ENCODE measurements at places on chromosomes 2 and 18.

DNA sequence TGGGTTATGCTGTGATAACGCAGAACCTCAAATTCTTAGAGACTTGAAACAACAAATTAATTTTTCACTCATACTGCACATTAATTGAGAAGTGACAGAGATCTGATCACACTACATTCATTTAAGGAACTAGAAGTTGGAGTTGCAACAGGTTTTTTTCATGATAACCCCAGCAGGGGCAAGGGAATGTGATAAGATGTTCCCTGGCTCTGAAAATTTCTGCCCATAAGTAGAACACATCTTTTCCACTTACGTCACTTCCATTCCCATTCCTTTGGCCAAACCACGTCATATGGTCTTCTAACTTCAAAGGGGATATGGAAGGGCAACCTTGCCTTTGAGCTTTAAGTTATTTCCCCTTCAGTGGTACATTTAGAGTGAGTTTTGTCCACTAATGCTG lies 29.7 kb upstream of the PSME4 start:
- DNase-seq = no peak

DNA sequence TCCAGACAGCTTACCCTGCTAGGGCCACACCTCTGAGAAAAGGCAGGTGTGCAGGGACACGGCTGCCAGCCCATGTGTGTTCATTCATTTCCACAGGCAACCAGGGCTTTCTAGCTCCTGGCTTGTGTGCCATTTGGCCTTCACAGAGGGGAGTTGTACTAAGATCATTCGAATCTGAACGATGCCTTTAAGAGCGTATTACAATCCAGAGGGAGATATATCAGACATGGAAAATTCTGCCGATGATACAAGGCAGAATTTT lies 64.2 kb upstream of the OTOF start:
- DNase-seq = no peak

- DNase-seq = no peak
These were observed 2193.8 kb upstream of the PIK3C3 start for GRCh38 chr18:39761273-39761672.

DNA sequence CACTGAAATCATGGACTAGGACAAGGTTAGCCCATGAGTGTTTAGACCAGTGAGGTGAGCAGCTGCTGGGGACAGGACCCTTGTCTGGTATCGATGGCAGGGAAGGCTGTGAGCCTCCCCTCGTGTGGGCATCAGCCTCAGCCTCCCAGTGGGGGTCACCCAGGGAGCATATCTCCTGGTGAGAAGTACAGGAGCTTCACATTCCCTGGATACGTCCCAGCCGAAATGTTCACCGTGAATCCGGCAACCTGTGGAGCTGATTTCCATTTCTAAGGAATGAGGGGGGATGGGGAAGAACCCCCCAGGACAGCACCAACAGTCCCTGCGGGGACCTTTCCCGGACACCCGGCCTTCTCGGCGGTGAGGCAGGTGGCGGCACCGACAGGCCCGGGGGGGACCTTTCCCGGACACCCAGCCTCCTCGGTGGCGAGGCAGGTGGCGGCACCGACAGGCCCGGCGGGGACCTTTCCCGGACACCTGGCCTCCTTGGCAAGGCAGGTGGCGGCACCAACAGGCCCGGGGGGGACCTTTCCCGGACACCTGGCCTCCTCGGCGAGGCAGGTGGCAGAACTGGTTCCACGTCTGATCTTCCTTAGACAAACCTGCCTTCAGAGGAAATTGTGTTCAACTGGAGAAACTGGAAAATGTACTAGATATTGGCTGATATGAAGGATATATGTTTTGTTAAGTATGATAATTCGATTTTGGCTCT lies 21.2 kb downstream of the RTP5 start:
- no peak for DNase-seq

DNA sequence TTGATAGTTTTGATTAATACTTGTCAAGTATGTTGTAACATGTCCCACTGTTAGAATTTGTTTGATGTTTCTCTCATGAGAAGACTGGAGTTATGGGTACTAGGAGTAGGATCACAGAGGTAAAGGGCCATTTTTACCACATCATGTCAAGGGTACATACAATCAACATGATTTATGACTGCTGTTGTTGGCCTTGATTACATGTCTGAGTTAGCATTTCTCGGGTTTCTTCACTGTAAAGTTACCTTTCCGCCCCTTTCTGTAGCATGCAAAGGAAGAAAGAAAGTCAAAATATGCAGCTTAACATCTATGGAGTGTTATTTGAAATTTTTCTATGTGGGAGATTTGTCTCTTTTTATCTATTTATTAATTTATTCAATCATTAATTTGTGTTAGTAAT lies 1456.4 kb downstream of the SUCLG1 start:
- DNase-seq = no peak

GRCh38 chr2:233117811-233118647 lies 57.9 kb downstream of the INPP5D start:
- DNase-seq = no peak

DNA sequence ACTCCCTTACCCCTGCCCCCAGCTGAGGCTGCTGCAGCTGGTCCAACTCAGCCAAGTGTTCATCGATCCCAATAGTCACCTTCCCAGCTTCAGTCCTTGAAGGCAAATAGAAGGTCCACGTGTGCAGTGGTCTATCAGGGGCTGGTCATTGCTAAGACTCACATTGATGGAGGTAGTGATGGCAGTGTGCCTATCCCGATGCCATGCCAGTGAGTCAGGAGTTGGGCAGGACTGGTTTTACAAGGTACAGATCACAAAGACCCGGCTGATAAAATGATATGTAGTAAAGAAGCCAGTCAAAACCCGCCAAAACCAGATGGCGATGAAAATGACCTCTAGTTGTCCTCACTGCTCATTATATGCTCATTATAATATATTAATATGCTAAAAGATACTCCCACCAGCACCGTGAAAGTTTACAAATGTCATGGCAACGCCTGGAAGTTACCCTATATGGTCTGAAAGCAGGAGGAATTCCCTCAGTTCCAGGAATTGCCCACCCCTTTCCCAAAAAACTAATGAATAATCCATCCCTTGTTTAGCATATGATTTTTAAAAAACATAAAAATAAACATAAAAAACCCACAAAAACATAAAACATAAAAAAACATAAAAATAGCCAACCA lies 2.9 kb upstream of the C2orf80 start:
- no peak for DNase-seq

- DNase-seq = no peak
These were observed 46.0 kb upstream of the FAM110C start for GRCh38 chr2:92326-92725.

- no peak for DNase-seq
These were observed 26.5 kb downstream of the EPAS1 start for GRCh38 chr2:46323730-46324129.

DNA sequence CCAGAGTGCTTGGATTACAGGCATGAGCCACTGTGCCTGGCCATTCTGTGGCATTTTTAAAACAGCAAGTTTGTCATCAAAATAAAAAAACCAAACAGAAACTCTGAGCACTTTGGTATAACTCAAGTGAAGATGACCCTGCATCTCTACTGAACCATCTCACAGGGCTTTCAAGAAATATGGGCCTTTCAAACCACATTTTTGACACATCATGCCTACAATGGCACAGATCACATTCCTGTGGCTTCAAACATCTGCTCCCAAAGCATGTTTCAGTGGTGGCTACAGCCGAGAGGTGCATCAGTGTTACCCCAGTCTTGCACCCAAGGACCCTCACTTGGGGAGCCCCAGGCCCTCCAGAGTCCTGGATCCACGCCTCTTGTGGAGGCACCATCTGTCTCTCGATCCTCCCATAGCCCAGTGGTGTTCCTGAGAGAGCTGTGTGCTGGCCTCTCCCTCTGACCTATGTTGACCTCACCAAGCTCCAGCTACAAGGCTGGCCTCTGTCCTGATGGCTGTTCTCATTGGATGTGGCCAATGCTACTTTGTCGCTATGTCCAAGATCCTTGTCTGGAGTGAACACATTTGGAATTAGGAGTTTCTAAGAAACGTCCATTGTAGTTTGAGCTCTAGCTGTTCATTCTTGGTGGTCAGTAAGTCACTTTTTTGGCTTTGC lies 55.2 kb upstream of the RALBP1 start:
- no peak for DNase-seq

DNA sequence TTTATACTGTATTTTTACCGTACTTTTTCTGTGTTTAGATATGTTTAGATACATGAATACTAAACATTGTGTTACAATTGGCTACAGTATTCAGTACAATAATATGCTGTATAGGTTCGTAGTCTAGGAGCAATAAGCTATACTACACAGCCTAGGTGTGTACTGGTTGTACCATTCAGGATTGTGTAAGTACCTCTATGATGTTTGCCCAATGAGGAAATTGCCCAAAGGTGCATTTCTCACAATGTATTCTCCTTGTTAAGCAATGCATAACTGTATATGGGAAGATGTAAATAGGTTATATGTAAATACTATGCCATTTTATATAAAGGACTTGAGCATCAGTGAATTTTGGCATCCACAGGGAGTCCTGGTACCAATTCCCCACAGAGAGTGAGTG lies 10.7 kb downstream of the EIF2AK2 start:
- DNase-seq = no peak

DNA sequence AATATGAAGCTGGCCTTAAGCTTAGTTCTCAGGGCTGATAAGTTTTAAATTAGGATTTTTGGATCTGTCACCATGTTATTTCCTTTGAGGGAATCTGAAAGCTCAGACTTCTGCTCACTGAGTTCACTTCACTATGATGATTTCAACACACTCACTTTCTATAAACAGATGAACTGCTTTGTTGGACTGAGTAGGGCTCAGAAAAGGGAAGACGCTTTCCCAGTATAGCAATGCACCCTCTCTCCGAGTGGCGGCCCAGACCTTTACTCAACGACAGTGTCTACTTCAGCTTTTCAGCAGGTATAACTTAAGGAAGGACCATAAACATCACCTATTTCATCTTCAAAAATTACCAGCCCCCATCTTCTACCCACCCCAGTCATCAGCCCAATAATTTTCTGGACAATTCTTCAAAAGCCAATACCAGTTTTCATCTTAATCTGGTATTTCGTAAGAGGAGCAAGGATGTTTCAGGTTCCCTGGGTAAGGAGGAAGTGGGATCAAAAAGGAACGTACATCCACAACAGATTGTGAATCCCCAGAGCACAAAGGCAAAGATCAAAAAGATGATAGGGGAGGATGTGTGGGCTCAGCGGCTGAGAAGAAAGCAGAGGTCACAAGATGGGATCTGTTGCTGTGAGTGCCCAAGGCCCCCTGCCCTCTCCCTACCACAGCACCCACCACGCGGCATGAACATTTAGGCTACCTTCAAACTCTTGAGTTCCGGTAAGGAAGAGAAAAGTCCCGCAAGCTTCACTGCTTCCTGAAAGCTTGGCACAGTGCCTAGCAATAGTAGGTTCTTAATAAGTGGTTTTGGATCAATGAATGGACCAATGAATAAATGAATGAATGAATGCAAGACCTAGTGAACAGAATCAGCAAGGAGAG lies 41.9 kb downstream of the LPIN2 start:
- DNase-seq = no peak

DNA sequence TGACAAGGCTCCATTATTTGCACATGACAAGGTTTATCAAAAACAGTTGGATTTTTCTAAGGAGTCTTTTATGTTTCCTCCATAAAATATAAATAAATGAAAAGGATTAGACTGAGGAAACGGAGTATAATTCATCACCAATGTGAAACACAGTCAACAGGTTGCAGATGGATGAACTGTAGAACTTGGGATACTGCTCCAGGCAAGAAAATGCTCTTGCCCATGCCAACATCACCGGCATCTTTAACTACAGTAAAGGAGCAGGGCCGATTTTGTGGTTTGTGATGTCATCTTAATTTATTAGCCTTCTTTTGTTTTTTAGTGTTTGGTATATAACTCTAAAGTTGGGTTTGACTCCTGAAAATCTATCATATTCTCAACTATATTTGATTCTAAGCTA lies 577.3 kb downstream of the EPHA4 start:
- no peak for DNase-seq

DNA sequence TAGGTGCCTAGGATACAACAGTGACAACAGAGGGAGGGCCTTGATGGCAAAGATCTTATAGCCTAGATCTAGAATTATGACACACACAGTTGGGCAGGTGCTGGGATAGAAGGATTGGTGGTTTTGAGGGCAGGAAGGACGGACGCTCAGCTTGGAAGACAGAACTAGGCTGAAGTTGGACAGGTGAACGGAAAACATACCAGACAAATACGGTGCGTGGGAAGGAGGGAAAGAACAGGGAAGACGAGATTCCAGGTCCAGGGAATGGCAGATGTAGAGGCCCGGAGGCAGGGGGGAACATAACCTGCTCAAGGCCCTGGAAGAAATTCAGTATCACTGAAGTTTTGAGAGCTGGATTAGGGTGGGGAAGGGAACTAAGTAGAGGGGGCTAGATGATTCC lies 40.8 kb downstream of the CRACDL start:
- DNase-seq = no peak

- DNase-seq = no peak
These were observed 49.2 kb downstream of the AAK1 start for GRCh38 chr2:69594341-69594740.

GRCh38 chr2:237572742-237573101 lies 6.3 kb downstream of the PRLH start:
- no peak for DNase-seq

GRCh38 chr2:32591669-32592463 lies 36.0 kb upstream of the TTC27 start:
- DNase-seq = no peak
